GM19239 (cell line): ENCODE measurements at places on chromosomes 1 and 21.

DNA sequence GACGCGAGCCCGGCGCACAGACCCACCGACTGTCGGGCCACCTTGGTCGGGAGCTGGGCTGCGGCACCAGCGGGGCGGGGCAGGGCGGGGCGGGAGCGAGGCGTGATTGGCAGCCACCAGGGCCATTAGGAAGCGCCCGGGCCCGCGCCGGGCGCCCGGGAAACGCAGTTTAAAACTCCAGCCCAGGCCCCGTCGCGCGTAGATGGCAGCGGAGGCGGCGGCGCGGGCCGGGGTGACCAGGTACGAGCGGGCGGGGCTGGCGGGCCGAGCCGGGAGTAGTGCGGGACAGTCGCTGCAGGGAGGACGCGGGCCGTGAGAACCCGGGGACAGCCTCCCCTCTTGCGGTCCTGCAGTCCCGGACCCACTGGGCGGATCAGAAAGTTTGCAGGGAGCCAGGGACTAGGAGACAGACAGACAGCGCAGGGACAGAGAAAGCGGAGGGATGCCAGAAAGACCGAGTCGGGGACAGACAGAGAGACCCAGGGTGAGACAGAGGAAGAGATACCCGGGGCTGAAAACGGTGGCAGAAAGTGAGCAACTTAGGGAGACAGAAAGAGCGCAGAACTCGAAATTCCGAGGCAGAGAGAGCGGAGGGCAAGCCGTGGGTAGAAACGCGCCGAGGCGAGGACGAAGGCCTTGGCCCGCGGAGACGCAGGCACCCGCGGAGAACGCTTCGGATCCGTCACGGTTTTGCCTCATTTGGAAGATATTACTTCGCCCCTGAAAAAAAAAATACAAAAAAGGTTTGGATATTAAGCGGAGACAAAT is at the start of gene DMBX1:
Gene DMBX1 (plus strand): TSS at position 199 of the 768 bp plus-strand sequence. CDS start 17,175 bp downstream, outside the sequence.
- no peak for DNase-seq

DNA sequence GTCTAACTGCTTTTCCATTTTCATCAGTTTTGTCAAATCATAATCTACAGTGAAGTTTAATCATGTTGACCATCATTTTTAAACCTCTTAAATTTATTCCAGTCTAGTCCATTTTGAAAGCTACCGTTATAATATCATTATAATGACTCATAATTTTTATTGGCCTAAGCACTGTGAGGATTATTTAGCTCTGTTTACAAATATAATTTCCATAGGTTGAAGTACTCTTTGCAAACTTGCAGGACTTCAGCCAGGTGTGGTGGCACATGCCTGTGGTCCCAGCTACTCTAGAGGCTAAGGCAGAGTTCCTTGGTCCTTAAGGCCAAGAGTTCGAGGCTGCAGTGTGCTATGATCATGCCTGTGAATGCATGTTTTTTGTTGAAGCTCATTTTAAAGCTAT is 54.3 kb downstream of the MAP3K21 start:
- no peak for DNase-seq

- DNase-seq = no peak
Observed at GRCh38 chr1:152397474-152397873, 16.6 kb downstream of the CRNN start.

DNA sequence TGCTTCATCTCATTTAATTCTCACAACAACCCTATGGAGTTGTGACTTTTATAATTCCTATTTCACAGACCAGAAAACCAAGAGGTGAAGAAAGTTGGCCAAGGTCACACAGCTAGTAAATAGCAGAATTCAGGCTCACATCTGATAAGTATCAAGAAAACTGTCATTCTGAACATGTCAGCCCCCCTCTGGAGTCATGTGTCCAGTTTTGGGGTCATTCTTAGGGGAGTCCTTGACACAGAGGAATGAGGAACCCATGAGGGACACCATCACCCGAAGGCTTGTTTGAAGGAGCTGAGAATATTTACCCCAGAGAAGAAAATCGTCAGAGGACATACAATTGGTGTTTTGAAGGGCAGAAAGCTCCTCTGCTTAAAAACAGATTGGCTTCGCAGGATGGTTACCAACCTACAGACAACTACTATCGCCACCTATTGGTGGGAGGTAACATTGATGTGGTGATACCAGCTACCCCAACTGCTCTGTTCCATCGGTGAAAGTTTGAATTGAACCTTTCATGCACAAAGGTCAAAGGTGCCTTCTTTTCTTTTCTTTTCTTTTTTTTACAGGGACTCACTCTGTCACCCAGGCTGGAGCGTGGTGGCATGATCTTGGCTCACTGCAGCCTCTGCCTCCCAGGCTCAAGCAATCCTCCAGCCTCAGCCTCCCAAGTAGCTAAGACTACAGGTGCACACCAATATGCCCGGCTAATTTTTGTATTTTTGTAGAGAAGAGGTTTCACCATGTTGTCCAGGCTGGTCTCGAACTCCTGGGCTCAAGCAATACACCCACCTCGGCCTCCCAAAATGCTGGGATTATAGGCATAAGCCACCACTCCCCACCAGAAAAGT is 31.3 kb downstream of the NCMAP start:
- peak; percentile 70 for DNase-seq

DNA sequence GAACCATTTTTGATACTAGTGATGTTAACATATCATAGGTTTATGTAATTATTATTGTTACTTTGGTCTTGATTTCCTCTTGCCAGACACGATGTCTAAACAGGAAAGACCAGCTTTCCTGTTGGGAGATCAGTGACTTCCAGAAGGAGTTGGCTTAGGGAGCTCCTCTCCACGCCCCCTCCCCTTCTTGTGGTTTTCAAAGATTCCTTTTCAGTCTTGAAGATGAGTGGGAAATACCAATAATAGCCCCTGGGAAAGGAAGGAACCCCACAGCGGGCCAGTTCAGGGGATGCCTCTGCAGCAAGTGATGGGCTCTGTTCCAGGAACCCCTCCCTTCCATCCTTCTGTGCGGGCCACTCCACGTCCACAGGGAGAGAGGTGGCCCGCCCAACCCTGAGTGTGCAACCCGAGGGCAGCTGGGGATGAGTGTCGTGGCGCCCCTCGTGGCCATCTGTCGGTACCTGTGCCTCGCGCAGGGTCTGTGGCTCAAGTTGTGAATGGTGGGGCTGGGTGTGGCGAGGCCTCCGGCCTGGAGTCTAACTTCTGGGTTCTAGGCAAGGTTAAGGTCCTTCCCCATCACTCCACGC is 65.7 kb downstream of the TLR5 start:
- no peak for DNase-seq

- DNase-seq = no peak
Observed at GRCh38 chr1:104440011-104440410, 690.3 kb downstream of the AMY1C start.

GRCh38 chr1:155304558-155305063 is 3.4 kb upstream of the PKLR start:
- peak; percentile 48 for DNase-seq

DNA sequence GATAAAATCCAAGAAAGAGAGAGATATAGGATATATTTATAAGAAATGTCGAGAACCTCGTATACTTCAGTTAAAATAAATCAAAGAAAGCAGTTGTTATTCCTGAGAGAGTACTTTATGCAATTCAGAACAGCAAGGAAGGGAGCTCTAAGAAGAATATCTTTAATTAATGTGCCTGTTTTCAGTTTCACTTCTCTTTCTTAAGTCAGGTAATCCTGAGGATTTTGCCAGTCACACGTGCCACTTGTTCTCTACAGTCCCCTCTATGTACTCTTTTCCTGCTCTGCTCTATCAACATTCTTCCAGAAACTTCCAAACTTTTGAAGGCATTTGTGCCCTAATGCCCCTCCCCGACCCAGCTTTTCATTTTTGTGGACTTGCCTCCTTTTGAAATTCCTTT is 211.9 kb downstream of the AKT3 start:
- peak; percentile 1 for DNase-seq
